ENCODE measurements at places on chromosomes 12 and 14.

DNA sequence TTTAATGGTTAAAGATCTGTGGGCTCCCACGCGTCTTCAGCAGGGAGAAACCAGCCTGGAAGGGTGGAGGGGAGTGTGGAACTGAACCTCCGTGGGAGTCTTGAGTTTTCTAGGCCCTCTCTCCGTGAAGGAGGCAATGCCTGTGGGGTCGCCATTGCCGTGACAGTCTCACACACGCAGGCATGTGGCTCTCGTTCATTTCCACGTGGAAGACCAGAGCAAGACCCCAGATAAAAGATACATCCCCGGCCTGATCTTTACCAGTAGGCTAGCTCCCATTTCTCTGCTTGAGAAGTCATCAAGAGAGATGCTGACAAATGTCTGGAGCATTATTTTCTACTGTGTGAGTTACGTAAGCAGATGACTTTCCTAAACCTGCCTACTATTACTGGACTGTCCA, 491.7 kb upstream of the LMO3 start:
- no peak for DNase-seq

GRCh38 chr12:108666401-108666881, 32.7 kb upstream of the SELPLG start:
- no peak for DNase-seq

- no peak for DNase-seq
These were observed 209.3 kb downstream of the SLC41A2 start for GRCh38 chr12:104748790-104749189.

- DNase-seq = no peak
These were observed 160.1 kb downstream of the EPS8 start for GRCh38 chr12:15629108-15629507.

DNA sequence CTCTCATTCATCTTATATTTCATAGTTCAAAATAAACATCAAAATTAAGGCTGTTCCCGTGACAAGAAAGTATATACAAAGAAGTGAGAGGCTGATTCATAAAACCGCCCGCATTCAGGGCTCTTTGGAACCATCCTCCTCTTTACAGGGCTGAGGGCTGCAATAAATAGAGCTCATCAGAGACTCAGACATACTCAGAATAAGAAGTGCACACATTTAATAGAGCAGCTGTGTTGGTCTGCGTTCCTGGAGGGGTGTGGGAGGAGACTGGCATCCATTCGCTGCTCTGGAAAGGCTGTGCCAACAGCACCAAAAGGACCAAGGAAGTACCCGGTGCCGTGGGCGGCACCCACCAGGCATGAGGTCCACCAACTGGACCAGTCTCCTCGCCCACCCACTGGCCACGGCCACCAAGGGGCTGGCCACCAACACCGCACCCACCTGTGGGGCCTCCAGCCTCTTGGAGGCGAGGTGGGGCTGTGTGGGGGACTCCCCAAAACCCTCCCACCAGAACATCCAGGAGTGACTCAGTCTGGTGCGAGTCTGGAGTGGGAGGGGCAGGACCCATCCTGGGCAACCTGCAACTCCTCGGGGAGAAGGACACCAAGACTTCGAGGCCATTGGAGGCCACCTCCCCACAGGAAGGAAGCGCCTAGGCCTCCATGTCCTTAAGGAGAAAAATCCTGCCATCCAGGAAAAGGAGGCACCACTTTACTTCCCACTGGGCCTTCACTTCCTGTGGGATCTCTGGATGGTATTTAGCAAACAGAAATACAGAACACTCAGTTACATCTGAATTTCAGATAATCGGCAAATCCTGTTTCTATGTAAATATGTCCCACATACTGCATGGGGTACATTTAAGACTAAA, 32.7 kb downstream of the VCPKMT start:
- DNase-seq = peak; percentile 55

GRCh38 chr12:108511633-108512540, 3.2 kb upstream of the FICD start:
- DNase-seq = peak; percentile 79

DNA sequence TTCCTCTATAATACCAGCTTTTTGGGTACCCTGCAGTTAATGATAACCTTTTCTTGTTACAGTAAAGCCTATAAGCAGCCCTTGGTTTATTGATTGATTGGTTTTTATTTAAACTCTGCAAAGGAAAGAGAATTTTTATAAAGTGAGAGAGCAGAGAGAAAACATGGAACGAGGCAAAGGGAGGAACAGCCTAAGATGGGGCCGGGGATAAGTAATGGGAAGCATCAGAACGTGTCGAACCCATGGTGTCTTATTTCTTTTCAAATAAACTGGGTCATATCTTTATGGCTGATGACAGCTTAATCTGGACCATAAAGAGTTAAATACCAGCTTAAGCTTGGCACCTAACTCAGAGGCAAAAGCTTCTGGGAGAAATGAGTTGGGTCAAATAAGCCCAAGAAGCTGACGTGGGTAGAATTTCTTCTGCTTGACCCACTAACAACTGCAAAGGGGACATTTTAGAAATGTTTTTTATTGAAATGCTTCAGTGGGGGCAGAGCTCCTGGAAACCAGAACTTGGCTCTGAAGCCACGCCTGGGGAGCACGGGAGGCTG, 12.0 kb upstream of the C14orf93 start:
- DNase-seq = no peak
